ENCODE measurements at places on chromosomes 6 and 20.

DNA sequence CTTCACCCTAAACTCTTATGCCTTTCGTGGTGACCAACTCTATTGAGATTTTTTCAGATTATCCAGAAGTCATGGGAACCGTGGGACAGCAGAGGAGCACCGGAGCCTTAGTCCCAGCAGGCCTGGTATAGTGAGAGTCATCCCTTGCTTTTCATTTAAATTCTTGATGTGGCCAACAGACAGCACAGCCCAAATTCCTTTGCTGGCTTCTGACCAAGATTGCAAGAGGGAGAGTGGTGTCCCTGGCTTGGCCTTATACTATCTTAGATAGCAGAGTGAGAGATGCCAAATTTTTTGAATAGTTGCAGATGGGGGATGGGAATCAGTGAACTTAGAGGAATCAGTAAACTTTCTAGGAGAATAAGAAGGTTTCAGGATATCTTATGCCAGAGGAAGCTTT is 7.8 kb downstream of the STX11 start:
- peak; percentile 28 for DNase-seq

GRCh38 chr20:58894652-58895447 is 42.3 kb downstream of the GNAS start:
- DNase-seq: no peak

- DNase-seq: no peak
Measured at GRCh38 chr6:134347885-134348805, 30.2 kb upstream of the SGK1 start.

DNA sequence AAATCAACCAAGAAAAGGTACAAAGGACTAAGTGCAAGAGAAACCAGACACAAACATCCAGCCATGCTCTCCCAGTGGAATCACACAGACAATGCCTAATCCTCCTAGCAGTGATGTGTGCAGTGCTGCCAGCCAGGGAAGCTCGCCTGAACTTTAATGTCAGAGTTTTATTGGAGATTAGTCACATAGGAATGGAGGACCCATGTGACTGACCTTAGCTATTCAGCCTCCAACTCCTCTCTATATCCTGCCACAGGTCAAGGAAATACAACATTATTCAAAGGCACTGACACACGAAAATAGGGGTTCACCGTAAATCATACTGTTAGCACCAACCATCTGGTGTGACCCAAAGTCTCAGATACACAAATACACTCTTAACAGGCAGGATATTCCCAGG is 684.6 kb downstream of the DOK5 start:
- no peak for DNase-seq

DNA sequence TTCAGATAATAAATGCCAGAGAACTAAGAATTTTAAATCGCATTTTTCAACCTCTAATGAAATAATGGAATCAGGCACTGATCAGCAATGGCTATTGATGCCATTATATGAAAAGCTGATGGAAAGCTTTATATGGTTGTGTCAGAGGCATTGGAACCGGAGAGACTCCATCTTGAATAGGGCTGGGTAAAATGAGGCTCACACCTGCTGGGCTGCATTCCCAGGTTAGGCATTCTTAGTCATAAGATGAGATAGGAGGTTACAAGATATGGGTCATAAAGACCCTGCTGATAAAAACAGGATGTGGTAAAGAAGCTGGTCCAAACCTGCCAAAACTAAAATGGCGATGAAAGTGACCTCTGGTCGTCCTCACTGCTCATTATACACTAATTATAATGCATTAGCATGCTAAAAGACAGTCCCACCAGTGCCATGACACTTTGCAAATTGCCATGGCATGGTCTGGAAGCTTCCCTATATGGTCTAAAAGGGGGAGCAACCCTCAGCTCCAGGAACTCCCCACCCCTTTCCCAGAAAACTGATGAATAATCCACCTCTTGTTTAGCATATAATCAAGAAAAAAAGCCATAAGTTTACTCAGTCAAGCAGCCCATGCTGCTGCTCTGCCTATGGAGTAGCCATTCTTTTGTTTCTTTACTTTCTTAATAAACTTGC is 40.2 kb upstream of the CD83 start:
- no peak for DNase-seq

- DNase-seq: no peak
Measured at GRCh38 chr6:50666089-50666488, 47.2 kb upstream of the TFAP2D start.

Data from SW480 (cell line).